ENCODE measurements at places on chromosomes 3 and 15.

GRCh38 chr3:130299531-130299930 lies 45.9 kb upstream of the COL6A5 start:
- no peak for DNase-seq

DNA sequence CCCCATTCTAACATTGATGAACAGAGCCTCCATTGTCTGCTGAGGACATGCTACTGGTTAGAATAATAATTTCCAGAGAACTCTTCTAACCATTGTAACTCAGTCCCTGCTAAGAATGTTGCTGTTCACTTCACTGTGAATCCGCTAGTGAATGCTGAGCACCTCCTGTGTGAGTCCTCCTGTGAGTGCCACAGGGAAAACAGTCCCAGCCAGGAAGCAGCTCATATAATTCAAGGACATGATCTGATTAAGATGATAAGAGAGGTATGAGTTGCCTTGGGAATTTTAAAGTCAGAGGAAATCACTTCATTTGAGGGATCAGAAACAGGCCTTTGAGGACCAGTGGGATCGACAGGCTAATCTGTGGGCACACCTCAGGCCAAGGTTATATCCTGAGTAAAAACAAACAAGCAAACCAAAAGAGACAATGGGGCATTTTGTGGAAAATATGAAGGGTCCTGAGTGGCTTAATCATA lies 33.9 kb upstream of the GPR160 start:
- no peak for DNase-seq

- no peak for DNase-seq
Measured at GRCh38 chr15:56613811-56614210, 119.5 kb downstream of the ZNF280D start.

- DNase-seq, result no peak
Measured at GRCh38 chr3:46097691-46098241, 70.5 kb upstream of the XCR1 start.

- DNase-seq, result no peak
Measured at GRCh38 chr3:137032465-137033120, 74.8 kb downstream of the IL20RB start.

DNA sequence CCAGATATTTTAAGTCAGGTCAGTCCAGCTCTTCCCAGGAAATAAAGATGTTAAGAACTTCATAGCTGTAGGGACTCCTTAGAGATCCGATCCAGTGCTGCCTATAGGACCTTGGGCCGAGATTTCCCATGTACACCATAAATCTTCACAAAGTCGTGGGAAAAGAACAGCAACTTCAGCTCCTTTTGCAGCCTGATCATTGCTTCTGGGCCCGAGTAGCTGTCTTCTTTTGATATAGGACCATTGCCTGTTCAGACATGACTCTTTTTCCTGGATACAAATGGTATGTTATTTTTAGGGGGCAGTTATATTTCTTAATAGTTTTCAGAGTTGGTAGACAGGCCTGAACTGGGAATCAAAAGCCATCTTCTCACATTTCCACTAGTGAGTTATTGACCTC lies 20.5 kb downstream of the IL1RAP start:
- DNase-seq, result no peak
